Iris pigment epithelial cell (primary cell): ENCODE measurements at places on chromosomes 2 and 18.

GRCh38 chr2:12163866-12164265 lies 417.4 kb downstream of the LPIN1 start:
- no peak for DNase-seq

DNA sequence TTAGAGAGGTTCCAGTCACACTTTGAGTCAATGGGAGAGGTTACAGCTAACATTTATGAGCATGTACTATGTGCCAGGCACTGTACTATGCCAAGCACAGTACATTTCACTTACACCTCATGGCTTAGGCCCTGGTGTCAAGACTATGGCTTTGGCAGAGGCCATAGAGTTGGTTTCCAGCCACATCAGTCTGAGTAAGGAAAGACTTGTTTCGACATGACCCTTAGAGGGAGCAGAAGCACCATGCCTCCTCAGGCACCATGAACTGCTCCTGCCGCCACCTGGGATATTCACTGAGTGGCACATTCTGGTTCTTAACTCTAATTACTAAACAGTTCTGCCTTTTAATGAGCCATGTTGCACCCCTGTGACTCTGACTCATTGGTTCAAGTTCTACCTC lies 12.7 kb downstream of the DGUOK start:
- DNase-seq = peak; percentile 58

DNA sequence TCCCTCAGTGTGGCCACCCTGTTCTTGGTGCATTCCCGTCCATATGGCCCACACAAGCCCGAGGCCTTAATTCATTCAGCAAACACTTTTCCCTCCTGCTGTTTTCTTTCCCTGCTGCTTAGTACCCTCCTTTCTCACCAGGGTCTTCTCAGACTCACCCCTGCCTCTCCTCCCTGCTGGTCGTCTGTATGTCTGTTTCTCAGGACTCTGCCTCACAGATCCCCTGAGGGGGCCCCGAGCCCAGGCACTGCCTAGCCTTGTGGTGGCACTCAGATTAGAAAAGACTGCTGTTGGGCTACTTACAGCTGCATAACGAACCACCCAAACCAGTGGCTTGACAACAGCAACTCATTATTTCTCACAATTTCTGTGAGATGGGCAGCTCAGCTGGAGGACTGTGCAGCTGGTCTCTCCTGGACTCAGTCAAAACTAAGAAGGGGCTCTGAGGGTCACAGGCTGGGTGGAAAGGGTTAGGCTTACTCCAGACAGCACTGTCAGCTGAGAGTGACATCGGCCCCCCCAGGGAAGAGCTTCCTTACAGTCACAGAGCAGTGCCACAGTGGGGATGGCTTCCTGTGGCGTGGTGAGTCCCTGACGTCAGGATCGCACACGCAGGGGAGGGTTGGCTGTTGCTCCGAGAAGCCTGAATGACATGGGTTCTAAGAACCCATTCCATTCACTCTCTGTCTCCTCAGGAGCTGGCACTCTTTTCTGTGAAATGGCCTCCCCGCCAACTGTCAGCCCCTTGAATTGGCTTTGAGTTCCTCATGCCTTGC lies 139.0 kb downstream of the UXS1 start:
- DNase-seq = no peak

- no peak for DNase-seq
Measured at GRCh38 chr2:23547725-23548124, 162.7 kb downstream of the KLHL29 start.

GRCh38 chr2:219344751-219345430 lies 12.3 kb upstream of the RESP18 start:
- DNase-seq = peak; percentile 43

- DNase-seq = peak; percentile 98
Measured at GRCh38 chr2:84963692-84964405, 7.1 kb upstream of the KCMF1 start.

- peak; percentile 94 for DNase-seq
Measured at GRCh38 chr2:177264693-177265587, at the start of gene NFE2L2. Gene NFE2L2, minus strand, starts transcription at chr2:177264727. Its CDS starts 151 bp downstream, at chr2:177264576.

GRCh38 chr2:236715491-236715961 lies 145.9 kb downstream of the ACKR3 start:
- DNase-seq = no peak

- no peak for DNase-seq
Measured at GRCh38 chr18:61079714-61080113, 253.5 kb upstream of the CDH20 start.

DNA sequence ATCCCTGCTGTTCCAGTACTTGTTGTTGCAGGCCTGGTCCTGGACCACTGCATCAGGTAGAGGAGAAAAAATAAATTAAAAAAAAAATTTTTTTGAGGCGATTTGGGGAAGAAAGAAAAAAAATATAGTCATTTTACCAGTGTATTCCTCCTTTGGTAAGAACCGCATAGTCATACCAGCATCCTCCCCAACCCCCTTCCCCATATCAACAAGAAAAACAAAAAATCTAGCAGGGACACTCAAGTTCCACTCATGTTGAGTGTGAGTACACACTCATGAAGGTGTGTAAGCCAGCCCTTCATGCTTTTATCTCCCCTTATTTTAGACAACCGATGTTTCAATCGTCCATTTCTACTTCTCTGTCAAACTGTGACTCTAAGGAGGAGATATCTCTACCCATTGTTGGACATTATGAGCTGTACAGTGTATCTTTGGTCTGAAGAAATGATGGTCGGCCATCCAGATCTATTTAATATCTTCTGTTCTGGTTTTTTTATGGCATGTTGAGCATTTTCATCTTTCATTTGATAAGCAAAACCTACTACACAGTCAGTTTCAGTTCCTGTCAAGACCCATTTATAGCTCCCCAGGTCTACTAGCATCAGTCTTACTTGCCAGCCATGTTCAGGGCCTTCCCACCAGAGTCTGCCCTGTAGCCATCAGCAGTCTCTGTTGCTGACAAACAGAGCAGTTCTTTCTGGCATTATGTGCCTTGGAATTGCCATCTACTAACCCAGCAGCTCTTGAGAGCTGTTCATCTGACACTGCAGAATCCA lies 20.0 kb downstream of the ELP2 start:
- no peak for DNase-seq

DNA sequence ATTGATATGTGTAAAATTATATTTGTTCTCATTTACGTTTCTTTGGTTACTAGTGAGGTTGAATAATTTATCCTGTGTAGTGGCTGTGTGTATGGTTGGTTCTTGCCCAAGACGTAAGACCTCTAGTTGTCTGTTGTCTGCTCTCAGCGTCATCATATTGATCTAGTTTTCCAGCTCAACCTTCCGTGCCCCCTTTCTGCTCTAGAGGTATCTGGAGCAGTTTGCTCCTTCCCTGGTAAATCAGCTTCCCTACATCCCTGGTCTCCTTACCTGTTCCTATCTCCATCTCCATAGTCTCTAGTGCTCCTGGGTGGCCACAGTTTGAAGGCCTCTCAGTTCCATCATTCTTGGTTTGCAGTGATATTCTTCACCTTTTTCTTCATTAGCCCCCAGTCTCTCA lies 1.2 kb downstream of the SMYD5 start:
- no peak for DNase-seq

DNA sequence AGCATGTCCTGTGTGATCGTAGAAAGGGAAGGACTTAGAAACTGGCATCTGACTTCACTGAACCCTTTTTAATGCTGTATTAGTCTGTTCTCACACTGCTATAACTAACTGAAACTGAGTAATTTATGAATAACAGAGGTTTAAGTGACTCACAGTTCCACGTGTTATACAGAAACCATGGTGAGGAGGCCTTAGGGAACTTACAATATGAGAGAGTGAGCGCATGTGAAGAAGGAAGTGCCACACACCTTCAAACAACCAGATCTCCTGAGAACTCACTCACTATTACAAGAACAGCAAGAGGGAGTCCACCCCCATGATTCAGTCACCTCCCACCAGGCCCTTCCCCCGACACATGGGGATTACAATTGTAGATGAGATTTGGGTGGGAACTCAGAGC lies 811.3 kb downstream of the CPS1 start:
- DNase-seq = peak; percentile 8
